T-helper 2 cell treated with Interferon-gamma antibody and Interleukin-4, amounts not matched to agents 5 μg/mL and 100 μg/mL, for 36 hours (primary cell): ENCODE measurements at places on chromosomes 5 and 9.

- no peak for DNase-seq
These were observed 267.7 kb downstream of the FANCC start for GRCh38 chr9:95049761-95050160.

- DNase-seq, result no peak
These were observed 298.4 kb upstream of the PRDM9 start for GRCh38 chr5:23208959-23209431.

DNA sequence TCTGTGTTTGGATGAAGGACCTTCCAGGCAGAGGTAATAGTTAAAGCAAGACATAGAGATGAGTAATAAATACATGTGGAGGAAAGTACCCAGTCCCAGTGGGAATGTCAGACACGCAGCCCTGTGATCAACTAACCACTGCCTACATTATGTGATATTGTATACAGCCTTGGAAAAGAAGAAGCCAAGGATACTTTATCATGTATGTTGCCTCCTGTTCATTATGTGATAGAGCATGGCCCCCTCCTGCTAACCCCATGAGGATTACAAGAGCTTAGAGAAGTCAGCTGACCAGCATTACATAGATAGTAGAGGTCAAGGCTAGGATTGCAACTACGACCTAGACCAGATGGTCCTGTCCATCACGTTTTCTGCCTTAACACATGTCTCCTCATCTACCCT lies 497.0 kb upstream of the TNC start:
- DNase-seq, result no peak

GRCh38 chr9:128701227-128701854 lies 962 bp upstream of the PKN3 start:
- DNase-seq, result no peak

- no peak for DNase-seq
These were observed 21.8 kb upstream of the ANP32B start for GRCh38 chr9:97961361-97961760.

DNA sequence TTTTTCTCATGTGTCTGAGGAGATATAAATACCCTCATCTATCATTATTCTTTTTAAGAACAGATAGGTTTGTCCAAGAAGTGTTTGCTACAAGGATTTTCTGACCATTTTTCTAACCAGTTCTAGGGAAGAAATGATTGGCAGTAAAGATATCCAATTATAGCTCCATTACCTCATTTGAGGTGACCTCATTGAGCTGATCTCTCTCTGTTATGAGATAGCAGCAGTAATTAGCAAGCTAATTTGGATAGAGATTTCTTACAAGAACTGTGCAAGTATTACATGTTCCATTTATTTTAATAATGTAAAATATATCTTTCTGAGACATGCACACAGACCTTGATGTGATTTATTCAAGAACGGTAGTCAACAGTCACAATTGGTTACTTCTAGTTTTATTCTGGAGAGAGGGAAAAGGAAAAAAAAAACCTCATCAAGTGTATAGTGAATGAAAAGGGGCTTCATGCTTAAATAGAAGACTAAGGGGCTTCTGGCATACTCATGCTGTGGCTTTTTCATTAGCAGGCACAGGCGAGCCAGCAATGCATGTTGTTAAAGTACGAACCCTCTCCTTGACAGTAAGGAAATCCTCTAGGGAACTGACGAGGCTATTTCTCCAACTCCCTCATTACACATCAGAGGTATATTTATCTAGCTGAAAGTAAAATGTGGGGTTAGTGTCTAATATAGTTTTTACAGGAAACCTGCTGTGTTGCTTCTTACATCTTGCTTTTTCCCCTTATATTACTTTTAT lies 127.3 kb downstream of the NUDT12 start:
- no peak for DNase-seq

GRCh38 chr5:40986666-40987065 lies 77.4 kb downstream of the C7 start:
- DNase-seq, result no peak

- no peak for DNase-seq
These were observed 28.7 kb downstream of the PROP1 start for GRCh38 chr5:177967221-177967887.

DNA sequence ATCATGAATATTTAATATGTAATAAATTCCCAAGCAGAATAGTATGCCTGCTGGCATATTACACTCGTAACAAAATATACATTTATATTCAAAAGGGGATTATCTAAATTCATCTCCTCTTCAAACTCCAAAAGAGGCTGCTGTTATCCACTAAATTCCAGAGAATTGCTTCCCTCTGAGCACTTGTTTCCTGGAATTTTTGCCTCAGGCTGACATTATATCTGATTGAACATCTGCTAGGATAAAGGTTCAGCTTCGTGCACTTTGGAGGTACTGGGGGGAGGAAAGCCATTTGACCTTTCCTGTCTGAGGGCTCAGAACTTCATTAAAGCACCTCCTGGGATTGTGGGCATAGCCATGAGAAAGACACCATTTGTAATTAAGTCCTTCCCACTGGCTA lies 4.3 kb upstream of the HAPLN1 start:
- no peak for DNase-seq

DNA sequence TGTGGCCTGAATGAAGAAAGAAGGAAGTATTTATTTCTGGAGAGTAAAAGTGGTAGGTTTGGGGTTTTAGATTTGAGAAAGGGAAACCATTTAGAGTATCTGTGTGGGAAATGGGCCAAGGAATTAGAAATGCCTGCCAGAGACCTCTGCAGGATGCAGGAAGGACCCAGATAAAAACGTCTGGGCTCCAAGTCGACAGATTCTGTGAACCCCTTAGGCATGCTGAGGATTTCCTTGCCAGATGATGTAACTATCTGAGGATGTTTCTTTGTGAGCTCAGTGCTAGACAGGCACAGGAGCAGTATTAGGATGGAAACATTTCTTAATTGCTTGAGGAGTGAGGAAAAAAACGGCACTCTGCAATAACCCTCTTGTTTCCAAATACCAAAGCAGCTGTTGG lies 251.8 kb upstream of the DMRT1 start:
- DNase-seq, result no peak

GRCh38 chr9:98775831-98776441 lies 20.4 kb downstream of the ANKS6 start:
- no peak for DNase-seq

DNA sequence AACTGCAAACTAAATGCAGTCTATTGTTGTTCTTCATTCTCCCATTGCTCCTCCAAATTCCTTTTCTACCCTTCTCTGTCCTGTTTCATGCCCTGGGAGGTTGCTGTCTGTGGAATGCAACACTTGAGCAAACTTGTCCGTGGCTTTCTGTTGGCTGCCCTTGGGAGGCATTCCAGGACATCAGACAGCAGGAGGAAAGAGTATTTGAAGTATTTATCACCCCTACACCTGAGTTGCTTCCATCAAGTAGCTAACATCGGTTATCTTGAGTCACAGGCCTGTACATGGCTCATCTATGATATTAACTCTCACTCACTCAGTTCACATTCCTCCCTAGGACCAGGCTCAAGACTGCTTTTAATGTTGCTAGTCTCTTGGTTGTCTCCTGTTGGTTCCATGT lies 803.4 kb upstream of the CDH6 start:
- no peak for DNase-seq

GRCh38 chr5:124662181-124662781 lies 84.2 kb downstream of the ZNF608 start:
- DNase-seq, result no peak

GRCh38 chr5:124576848-124577409 lies 169.5 kb downstream of the ZNF608 start:
- DNase-seq, result no peak

GRCh38 chr9:124306098-124306735 lies 48.5 kb downstream of the NEK6 start:
- no peak for DNase-seq

DNA sequence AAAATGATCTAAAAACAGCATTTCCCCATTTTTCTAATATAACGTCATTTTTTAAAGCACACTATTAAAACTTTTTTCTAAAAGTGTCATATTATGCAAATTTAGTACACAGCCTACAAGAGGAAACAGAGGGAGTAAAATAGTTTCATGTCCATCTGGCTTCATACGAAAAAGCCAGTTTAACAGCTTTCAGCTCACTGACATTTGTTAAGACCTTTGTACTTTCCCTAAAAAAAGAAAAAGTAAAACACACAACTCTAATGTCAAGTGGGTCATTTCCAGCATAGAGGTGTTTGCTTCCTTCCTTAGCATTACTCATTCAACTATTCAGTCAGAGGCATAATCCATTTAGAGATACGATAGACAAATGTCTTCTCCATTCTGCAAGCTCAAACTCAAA lies 49.4 kb downstream of the ABHD17B start:
- no peak for DNase-seq

- DNase-seq, result no peak
These were observed 368 bp upstream of the CCDC180 start for GRCh38 chr9:97307091-97307490.

DNA sequence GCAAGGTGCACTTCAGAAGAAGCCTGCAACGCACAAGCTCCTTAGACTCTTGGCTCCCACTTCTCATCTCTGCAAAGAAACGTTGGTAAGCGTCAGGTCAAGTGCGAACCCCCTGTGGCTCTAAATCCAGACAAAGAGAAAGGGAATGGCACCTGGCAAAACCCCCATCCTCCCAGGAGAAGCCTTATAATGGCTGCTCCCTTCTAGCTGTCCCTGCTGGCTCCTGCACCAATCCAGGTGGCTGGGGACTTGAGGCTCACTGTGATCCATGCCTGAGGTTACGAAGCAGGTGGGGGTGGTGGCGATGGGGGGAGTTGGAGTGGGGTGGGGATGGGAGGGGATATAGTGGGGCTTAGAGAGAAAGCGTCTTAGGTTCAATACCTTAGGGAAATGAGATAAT lies 272.8 kb downstream of the DENND1A start:
- no peak for DNase-seq

- no peak for DNase-seq
These were observed 586.5 kb downstream of the CETN3 start for GRCh38 chr5:89823046-89823445.

GRCh38 chr5:15789642-15790041 lies 289.7 kb downstream of the FBXL7 start:
- no peak for DNase-seq

DNA sequence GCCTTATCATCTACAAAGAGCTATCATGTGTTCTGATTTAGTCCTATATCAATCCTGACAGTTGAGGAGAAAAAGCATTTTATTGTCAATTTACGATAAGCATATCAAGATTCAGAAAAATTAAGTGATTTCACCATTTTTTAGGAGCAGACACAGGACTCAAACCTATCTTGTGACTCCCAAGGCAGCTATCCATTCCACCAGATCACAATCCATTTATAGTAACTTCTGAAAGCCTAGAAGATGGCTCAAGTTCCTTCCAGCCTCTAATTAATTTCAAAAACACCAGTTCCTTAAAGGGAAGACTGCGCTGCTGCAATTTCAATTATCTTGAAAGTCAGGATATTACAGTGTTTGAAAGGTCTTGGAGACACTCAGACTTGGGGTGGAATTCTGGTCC lies 114.3 kb downstream of the EPB41L4A start:
- DNase-seq, result no peak

- no peak for DNase-seq
These were observed 68.2 kb downstream of the ADCY2 start for GRCh38 chr5:7464182-7464581.

GRCh38 chr9:27483576-27483975 lies 40.5 kb upstream of the IFNK start:
- no peak for DNase-seq

DNA sequence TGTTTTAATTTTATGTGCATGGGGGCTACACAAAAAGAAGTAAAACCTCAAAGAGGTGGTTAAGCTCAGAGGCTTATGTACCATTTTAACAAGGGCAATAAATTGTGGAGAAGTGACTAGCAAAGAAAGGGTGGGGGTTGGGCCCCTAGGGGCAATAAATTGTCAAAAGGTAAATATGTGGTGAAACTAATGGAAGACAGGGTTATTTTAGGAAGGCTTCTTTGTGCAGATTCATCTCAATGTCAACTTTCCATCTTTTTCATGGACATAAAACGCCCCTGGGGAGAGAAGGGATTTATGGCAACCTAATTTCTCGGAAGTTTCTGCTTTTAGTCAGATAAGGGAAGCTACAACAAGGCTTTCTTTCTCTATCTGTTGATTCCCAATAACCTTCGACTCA lies 42.5 kb upstream of the GOLM1 start:
- no peak for DNase-seq

- DNase-seq, result no peak
These were observed 185.6 kb downstream of the DCP2 start for GRCh38 chr5:113162208-113162607.

DNA sequence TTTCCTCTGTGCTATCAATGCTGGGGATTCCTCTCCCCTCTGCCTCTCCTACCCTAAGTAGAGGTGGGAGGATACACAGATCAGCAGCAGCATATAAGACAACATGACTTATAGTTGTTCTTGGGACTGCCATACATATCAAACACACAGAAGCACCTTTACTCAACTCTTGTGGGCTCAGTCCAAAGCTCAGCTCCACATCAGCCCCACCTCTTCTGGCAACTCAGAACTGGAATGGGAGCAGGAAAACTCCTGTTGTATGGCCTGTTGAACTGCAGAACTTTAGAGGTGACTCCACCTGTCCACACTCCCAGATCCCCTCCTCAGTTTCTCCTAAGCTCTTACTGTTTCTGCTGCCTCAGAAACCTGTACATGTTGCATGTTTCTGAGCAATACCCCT lies 127.8 kb downstream of the SV2C start:
- DNase-seq, result no peak

DNA sequence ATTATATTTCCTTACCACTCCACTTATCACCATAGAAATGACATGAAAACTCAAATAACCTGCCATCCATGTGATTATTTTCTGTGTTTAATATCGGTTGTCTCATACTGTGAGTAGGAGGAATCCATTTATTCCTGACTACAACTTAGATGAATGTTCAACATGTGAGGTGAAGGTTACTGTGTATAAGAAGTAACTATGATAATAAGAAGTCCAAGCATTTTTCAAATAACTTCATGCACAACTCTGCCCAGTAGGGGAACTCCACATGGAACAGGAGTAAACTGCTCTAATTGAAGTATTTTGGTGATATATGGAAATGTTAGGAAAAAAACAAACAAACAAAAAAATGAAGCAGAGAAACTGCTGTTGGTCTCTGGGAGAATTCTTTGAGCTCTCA lies 447.5 kb upstream of the GRIN3A start:
- no peak for DNase-seq

DNA sequence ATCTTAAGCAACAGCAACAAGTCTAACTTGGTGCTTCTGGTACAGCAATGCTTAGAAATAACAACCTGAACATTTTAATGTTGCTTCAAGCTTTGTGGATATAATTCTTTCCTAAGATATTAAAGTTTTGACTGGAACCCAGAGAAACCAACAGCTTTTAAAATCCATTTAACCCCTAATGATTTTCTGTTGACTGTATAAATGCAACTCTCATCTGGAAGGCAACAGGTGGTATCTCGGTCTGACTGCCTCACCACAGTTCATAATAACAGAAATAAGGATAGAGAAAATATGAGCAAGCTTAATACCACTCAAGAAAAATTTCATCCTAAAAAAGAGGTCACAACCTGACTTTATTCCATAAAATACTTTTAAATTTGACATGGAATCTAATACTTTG lies 116.9 kb downstream of the HOMER1 start:
- DNase-seq, result no peak
